ENCODE measurements at places on chromosomes 1 and 21.
A peak's percentile ranks its signal among the peaks of the same experiment; 100 is the strongest.

- DNase-seq, result no peak
Observed at GRCh38 chr1:164706606-164706987, 147.6 kb downstream of the PBX1 start.

- DNase-seq, result no peak
Observed at GRCh38 chr1:197321811-197322210, 53.8 kb downstream of the CRB1 start.

DNA sequence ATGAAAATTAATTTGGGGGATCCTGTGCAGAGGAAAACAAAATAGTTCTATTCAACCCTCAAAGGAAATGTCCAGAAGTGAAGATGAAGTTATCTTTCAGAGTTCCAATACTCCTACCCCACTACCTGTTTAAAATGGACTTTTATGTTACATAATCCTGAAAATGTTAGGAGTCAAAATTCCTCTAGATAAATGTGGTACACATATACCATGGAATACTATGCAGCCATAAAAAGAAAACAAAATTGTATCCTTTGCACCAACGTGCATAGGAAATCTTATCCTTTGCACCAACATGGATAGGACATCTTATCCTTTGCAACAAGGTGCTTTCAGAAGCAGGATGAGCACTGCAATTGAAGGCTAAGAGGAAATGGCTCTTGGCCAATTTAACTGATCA, 245.2 kb downstream of the LTN1 start:
- no peak for DNase-seq

DNA sequence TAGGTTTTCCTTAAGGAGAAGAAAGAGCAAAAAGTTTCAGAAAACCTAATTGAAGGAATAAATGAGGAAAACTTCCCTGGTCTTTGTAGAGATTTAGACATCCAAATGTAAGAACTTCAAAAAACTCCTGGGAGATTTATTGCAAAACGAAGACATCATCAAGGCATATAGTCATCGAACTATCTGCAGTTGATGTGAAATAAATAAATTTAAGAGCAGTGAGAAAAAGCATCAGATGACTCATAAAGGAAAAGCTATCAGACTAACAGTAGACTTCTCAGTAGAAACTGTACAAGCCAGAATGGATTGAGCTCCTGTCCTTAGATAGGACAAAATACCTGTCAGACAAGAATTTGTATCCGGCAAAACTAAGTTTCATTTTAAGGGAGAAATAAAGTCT, 569.4 kb upstream of the ADAMTS5 start:
- no peak for DNase-seq

DNA sequence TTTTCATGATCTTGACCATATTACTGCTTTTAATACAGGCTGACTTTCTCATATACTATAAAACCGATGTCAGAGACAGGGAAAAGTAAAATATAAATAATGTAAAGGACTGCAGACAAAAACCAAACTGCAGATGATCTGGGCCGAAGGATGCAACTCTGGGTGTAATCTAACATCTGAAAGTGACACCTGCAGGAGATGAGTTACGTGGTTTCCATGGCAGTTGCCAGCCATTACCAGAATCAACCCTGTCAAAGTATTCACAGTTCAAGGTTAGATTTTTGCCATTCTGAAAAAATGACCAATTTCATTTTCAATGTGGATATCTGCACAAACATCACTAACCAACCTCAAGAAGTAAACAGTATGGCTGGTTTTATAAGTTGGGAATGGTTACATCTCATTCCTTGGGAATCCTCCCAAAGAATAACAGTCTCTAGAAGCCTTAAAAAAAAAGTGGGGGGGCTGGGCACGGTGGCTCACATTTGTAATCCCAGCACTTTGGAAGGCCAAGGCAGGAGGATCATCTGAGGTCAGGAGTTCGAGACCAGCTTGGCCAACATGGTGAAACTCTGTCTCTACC, 27.7 kb downstream of the DNAJC11 start:
- DNase-seq, result no peak

DNA sequence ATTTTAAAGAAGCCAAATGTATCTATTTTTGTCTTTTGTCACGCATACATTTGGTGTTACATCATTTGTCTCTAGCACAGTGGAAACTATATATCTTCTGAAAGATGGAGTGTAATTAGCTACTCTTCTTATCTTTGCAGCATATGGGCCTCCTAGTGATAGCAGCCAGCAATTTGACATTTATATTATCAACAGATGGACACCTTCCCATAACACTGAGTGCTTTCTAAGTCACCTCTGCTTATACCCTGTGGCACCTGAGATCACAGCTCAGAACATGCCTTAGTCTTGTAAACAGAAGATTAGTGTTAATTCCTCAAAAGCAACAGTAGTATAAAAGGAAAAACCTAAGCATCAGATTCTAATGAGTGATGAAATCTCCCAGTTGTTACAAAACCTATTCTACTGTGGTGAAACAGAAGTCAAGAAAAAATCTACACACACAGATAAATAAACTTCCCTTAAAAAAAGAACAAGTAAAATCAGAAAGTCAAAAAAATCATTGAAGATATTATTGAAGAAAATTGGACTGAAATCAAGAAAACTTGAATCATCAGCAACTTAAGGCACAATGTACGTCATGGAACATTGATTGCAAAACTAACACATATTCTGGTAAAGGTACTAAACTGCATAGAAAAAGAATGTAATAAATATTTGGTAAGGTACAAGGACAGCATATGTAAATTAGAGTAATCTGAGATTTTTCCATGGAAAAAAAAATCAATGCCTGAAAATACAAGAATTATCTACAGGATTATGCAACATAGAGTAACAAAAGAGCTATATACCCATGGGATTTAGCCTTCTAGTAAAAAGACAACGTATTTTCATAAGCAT, 61.7 kb downstream of the KCNT2 start:
- DNase-seq, result no peak

DNA sequence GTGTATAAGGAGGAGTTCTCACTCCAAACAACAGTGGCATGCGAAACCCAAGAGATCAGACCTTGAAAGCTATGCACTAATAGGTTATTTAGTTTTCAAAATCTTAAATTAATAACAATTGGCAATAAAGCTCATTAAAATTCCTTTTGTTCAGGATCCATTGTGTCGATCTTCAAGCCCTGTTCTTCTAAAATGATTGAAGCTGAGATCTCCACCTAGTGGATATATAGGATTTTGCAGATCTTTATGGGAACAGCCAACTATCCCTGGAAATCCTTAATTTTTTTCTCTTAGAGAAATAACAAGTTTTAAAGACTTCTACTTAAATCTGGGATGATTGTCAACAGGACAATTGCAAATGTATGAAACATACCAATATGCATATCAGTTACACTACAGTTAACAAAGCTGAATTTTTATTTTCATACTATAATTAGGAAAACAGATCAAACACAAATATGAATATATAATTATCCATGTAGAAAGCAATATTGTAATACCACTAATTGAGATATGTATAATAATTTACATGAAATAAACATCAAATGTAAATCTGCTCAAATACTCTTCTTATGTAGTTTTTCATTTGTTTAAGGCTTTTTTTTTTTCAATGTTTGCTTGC, 43.3 kb downstream of the LRRC53 start:
- DNase-seq, result no peak

GRCh38 chr1:5304702-5305101, 650.3 kb downstream of the AJAP1 start:
- no peak for DNase-seq

DNA sequence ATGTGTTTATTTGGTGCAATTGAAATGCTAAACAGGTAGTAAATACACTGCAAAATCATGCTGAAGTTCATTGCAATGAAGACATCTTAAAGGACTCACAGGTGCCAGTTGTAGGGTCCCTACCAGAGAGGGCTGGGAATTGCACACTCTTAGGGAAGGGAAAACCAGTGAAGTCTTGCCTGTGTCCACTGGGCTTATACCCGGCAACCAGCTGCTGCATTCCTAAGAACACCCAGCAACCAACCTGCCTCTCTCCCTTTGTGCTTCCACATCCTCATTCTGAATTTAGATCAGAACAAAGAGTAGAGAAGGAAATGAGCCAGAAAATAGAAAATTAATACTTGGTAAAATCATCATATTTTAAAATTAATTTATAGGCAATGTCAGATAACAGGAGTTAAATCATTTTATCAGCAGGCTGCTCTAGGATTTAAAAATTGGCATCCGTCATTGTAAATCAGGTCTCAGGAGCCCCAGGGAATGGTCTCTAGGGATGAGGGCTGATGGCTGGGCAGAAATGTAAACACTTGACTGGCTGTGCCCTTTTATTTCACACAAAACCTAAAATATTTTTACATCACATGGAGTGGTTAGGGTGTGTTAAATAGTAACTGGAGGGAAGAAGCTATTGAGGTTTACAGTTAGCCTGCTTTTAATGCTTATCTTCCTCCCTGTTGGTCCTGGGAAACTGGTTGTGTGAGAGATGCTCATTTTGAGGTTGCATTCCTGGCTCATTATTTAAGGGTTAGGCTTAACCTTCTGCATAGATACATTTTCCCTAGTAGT, 31.3 kb downstream of the PTGFRN start:
- no peak for DNase-seq

GRCh38 chr1:150764617-150765101, 919 bp downstream of the CTSS start:
- no peak for DNase-seq

- no peak for DNase-seq
Observed at GRCh38 chr1:20848162-20848561, 61.1 kb upstream of the HP1BP3 start.

DNA sequence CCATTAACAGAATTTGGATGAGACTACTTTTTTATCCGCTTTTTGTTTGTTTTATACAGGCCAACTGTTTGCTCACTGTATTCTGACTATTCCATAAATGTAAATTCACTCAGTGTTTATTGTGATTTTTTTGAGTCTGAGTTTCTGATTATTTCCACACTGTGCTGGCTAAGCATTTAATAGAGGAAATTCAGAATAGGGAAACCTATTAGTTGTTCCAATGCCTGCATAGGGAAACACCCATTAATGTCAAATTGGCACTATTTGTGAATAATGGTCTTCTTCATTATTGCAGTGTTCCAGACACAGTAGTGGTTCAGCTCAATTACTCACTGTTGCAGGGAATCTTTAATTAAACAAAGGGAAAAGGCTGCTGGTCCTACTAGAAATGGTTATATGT, 174.7 kb upstream of the SGIP1 start:
- DNase-seq, result no peak

DNA sequence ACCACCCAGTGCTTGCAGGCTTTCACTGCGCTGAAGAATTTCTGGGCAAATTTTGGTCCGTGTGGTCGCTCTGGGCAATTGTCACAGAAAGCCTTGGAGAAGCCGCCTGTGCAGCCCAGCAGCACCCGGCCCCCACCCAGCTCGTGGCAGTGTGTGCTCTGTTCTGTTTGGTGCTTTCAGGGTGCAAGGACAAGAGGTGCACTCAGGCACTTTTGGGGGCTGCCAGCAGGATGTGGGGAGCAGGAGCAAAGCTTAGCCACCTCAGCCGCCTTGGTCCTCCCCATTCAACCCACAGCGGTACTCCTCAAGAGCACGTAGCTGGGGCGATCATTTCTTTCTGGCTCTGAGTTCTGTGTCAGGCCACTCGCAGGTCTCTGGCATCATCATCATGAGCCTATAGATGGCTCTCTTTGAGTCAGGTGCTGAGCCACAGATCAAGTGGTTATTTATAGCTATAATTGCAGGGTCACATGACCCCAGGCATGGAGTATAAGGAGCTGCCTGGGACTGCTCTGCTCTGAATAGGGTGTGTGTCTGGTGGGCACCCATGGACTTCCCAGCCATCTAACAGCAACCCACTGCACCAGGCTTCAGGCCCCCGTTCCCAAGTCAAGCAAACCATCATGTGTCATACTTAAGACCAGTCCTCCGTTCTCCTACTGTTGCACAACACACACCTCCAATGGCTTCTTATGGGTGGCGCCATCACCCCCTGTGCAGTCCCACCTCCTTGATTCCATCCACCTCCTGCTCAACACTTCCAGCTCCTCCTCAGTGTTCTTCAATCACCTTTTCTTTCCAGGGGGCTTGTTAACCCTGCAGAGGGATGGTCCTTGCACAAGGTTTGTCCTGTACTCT, 18.1 kb upstream of the TENT5C start:
- DNase-seq, result no peak

GRCh38 chr1:215181518-215181917, 99.0 kb downstream of the KCNK2 start:
- DNase-seq, result no peak

- no peak for DNase-seq
Observed at GRCh38 chr1:174090471-174090870, 68.3 kb upstream of the RC3H1 start.

GRCh38 chr1:190908691-190909090, 431.0 kb upstream of the BRINP3 start:
- no peak for DNase-seq

DNA sequence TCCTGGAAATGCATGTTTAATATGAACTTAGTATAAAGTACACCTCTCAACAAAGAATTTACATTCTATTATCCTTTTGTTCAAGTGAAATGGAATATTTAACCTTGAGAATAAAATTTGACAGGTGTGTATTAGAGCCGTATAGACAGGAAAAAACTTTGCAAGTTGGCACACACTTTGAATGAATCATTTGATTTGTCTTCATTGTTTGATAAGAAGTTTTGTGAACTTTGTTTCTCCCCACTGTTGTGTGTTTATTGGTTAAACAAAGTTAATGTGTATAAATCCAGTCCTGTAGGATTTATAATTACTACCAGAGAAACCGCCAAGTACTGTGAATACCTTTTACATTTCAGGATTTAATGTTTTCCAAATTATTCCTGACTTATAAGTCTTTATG, 2.0 kb downstream of the SYDE2 start:
- DNase-seq, result no peak

GRCh38 chr1:178094739-178095645, 1.1 kb downstream of the RASAL2 start:
- DNase-seq, result no peak

GRCh38 chr1:179305450-179305849, 11.9 kb downstream of the SOAT1 start:
- DNase-seq, result no peak

GRCh38 chr1:2392686-2393085, 1.0 kb downstream of the RER1 start:
- no peak for DNase-seq

DNA sequence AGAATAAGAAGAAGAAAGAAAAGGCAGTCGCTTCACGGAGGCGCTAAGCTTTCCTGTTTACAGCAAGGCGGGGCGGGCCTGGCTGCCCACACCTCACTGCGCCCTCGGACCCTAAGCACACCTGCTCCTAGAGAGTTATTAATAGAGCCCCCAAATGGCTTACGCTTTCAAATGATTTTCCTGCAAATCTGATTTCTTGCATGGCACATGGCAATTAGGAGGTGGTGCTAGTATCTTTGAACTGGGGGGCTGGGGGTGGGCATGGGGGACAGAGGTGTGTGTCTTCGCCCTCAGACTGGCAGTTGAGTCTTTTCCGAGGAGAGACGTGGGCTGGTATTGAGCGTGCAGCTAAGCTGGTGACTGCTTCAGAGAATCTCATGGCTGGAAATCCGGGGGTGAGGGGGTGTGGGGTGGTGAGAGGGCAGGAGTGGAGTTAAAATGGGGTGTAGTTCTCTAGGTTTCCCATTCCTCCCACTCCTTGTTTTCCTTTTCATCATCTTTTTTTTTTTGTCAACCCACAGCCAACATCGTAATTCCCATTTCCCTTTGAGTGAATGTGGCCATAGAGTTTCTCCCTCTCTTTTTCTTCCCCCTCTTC, 1.3 kb downstream of the S1PR1 start:
- peak; percentile 56 for DNase-seq

All from CD4-positive, alpha-beta T cell treated with Interferon alpha-2 for 1 hour (primary cell).